ENCODE measurements at places on chromosomes 4 and X.

DNA sequence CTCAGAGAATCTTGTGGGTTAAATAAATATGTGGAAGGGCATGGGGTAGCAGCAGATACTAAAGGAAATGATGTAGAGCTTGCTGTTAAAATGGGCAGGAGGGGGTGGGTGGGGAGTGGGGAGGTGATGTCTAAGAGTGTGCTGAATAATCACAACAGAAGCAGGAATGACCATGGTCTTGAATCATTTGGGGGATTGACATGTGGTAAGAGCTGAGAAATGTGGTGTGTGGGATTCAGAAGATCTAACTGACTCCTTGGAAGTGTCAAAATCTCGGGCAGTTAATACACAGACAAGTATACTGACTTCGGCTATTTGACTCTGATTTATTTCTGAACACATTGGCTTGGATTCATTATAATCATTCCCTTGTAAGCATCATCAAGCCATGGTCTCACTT is 6.8 kb downstream of the VGLL1 start:
- DNase-seq: no peak

- no peak for DNase-seq
Measured at GRCh38 chr4:83108101-83108861, 6.2 kb downstream of the PLAC8 start.

GRCh38 chrX:103756736-103757135 is 19.9 kb upstream of the PLP1 start:
- no peak for DNase-seq

DNA sequence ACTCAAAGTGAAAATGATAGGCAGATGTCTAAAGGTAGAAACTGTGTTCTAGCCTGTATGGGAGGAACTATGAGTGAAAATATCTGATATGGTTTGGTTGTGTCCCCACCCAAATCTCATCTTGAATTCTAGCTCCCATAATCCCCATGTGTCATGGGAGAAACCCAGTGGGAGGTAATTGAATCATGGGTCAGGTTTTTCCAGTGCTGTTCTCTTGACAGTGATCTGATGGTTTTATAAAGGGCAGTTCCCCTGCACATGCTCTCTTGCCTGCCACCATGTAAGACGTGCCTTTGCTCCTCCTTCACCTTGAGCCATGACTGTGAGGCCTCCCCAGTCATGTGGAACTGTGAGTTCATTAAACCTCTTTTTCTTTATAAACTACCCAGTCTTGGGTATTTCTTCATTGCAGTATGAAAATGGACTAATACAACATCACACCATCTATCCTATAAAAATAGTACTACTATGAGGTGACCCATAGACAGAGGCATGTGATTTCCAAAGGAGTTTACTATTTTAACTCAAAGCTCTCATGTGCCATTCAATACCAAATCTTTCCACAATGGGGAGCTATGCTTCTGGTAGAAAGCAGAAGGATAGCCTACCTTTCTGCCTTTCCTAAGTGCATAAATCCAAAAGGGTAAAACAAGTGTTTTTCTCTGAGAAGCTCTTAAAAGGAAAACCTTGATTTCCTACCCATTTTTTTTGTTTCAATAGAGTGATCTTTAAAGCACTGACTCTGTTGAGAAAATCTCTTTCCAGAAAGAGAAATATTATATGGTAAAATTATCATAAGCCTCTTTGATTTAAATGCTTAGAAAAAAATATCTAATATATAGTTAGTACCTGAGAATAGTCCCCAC is 38.8 kb downstream of the SEC31A start:
- peak; percentile 14 for DNase-seq

GRCh38 chrX:71994601-71995000 is 84.0 kb downstream of the NHSL2 start:
- peak; percentile 41 for DNase-seq

GRCh38 chrX:6299724-6300123 is 71.1 kb upstream of the NLGN4X start:
- no peak for DNase-seq

DNA sequence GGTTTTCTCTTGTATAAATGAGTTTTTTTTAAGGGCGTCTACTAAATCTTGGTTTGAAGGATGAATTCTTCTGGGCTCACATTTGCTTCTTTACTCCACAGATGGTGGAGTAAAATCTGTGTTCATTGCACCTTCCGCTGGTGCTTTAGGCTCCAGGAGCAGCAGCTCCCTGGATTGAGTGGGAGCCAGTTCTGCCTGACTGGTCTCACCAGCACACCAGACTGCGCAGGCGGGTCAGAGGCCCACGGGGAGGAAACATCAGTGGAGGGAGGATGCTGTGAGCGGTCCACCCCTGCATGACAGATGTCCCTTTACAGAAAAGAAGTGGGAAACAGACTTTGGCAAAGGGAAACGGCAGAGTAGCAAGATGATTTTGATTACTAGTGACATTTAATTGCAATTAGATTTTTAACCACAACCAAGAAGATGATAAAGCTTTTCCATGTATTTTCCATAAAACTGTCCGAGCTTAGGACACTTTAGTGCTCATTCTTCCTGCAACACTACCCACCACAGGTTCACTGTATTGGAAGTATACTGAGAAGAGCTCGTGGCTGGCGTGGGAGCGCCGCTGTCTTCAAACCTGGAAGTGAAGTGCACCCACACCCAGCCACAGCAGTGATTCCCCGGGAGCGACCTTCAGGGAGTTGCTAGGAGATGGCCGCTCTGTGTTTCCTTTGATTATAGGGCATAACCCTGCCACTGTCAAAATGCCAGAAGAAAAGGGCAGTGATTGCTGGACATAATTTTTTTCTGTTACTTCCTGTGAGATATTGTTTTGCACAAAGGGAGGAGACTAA is 95.2 kb downstream of the SORBS2 start:
- DNase-seq: no peak

DNA sequence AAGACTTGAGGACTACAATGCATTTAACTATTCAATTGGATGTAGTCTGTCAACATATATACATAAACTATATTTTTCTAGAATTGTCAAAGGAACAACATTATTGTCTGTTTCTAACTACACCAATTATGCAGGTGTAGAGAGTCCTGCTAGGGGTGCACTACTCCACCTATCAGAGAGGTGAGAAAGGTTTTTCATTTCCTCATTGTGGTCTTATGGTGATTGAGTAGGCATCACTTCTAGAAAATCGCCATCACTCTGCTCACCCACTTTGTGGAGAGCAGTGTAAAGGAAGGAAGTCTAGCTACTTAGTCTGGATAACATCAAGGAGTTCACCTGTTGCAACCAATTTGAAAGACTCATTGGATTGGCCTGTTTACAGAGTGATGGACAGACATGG is 4.4 kb upstream of the ADH1C start:
- DNase-seq: no peak

DNA sequence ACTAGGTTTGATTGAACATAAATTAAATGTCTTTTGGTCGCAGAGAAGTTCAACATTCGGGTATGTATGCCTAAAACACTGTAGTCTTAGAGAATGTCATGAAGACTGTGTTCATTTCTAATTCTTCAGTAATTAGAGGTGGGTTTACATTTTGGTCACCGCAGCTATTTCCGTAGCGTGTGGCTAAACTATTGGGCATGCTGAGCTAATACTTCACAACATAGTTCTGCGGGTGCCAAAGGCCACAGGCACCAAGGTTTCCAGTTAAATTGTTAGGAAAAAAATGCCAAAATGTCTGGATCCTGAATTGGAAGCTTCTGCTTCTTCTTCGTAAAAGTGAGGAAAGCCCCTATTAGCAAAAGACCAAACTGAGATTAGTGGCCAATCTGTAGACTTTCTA is 25.1 kb downstream of the SMIM31 start:
- no peak for DNase-seq

DNA sequence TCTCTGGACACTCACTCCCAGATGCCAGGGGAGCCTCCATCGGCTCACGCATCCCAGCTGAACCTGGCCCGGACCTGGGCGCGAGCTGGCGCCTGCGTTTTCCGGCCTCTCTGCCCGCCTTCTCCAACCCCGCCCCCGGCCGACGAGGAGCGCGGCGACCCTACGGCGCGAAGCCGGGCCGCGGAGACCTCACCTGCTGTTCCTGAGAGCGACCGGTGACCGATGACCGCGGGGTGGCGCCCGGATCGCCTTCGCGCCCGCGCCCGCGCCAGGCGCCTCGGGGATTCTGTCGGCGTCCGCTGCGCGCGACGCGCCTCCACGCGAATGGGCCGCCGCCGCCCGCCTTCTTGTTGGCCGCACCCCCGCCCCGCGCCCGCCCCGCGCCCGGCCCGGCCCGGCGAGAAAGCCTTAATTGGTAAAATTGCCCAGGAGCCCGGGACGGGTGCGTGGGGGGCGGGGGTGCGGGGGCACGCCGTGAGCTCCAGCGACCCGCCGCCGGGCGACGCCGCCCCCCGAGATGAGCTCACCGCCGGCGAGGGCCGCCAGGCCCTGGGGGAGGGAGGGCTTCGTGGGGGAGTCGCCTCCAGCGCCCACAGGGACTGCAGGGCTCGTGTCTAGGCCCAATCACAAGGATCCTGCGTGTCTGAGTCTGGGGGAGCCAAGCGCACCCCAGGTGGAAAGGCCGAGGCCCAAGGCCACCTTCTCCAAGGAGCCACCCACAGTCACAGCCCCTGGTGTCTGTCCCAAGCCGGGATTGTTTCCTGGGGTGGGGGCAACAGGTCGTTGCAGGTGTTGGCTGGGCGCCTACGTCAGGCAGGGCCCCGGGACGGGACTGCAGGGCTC is at the start of gene FLNA:
TSS of gene FLNA (minus strand) at position 322 of the 843 bp plus-strand sequence. CDS start 3,389 bp downstream, outside the sequence.
- peak; percentile 73 for DNase-seq

- DNase-seq: no peak
Measured at GRCh38 chr4:4320528-4320927, 30.5 kb downstream of the ZBTB49 start.

DNA sequence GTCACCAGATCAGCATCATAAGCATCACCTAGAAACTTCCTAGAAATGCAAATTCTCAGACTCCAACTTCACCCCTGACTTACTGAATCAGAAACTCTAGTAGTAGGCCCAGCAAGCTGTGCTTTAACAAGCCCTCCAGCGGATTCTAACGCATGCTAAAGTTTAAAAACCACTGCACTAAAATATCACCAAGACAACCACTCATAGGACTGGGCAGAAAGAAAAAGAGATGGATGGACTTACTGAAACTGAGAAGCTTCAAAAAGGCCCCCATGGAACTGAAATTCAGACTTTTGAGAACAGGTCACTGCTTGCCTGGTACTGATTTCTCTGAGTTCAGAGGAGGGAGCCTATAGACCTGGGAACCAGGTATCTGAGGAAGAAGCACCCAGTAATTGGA is 40.1 kb downstream of the FAM241A start:
- DNase-seq: no peak

DNA sequence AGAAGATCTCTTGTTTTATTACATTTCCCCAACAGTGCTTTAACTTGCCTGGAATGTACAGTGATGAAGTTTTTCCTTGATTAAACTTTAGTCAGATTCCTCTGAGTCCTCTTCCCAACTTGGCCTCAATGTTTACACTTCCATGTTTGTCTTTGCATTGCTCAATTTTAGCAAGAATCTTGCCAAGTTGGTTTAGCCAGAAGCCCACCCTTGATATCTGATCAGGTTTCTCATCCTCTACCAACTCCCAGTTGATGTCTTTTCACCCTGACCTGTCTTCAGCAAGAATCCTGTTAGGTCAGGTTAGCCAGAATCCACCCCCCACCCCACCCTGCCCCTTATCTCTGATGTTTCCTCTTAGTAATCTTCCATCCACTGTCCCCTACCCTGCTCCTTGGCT is 120.9 kb downstream of the MBNL3 start:
- no peak for DNase-seq

GRCh38 chr4:84530871-84531270 is 31.8 kb upstream of the NKX6-1 start:
- peak; percentile 31 for DNase-seq

- DNase-seq: no peak
Measured at GRCh38 chr4:100790836-100791615, 273.2 kb upstream of the EMCN start.

DNA sequence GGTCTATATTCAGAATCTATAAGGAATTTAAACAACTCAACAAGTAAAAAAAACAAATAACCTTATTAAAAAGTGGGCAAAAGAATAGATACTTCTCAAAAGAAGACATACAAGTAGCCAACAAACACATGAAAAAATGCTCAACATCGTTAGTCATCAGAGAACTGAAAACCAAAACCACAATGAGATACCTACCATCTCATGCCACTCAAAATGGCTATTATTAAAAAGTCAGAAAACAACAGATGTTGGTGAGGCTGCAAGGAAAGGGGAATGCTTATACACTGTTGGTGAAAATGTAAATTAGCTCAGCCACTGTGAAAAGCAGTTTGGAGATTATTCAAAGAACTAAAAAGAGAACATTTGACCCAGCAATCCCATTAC is 201.6 kb downstream of the QDPR start:
- DNase-seq: peak; percentile 48

- no peak for DNase-seq
Measured at GRCh38 chr4:140195806-140196205, 41.8 kb upstream of the MAML3 start.

Data from fibroblast of skin of abdomen (primary cell).